ENCODE measurements at places on chromosomes 5 and 9. TPM values are rescaled to one million over a fixed set of nuclear protein-coding genes. Genes with fewer than 3 reads are reported as not detected.

GRCh38 chr5:147073098-147073497, 161.7 kb upstream of the STK32A start:
- no peak overlapping the region for H3K27ac ChIP-seq
- H3K4me3 ChIP-seq: no peak overlapping the region
- no peaks in the 10 kb centered on the region for H3K27me3 ChIP-seq
- H3K36me3 ChIP-seq: no peaks in the 10 kb centered on the region
- no peak for DNase-seq

- no peaks in the 10 kb centered on the region for H3K27me3 ChIP-seq
- H3K36me3 ChIP-seq: peaks cover 44% of the 10 kb centered on the region
- DNase-seq: no peak
These were observed 9.2 kb downstream of the ARPC5L start for GRCh38 chr9:124871156-124871561.

- no peaks in the 10 kb centered on the region for H3K36me3 ChIP-seq
- DNase-seq: no peak
- no peaks in the 10 kb centered on the region for H3K27me3 ChIP-seq
- H3K4me3 ChIP-seq: no peak overlapping the region
- H3K4me1 ChIP-seq: no peaks in the 10 kb centered on the region
These were observed 5.0 kb upstream of the IL3 start for GRCh38 chr5:132055441-132055807.

PDE8B gene
- 4.0 TPM for polyA plus RNA-seq

CREBRF gene
- 21.2 TPM for polyA plus RNA-seq
